ENCODE measurements at places on chromosomes 5 and 9.
A peak's percentile ranks its signal among the peaks of the same experiment; 100 is the strongest.

DNA sequence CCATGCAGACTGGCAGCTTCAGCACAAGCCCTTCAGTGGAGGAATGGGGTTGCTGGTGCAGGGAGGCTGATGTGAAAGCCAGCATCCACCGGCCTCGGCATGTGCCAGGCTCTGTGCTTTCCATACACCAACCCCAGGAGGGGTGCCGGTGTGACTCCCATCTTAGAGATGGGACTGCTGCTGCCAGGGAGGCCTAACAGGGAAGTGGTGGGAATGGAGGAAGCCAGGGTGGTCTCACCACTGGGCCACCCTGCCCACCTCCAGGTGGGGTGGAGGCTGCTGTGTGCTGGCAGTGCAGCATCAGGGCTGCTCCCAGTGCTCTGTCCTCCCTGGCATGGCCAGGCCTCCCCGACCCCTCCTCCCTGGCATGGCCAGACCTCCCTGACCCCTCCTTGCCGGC, 32.8 kb upstream of the PITX1 start:
- DNase-seq, result no peak

DNA sequence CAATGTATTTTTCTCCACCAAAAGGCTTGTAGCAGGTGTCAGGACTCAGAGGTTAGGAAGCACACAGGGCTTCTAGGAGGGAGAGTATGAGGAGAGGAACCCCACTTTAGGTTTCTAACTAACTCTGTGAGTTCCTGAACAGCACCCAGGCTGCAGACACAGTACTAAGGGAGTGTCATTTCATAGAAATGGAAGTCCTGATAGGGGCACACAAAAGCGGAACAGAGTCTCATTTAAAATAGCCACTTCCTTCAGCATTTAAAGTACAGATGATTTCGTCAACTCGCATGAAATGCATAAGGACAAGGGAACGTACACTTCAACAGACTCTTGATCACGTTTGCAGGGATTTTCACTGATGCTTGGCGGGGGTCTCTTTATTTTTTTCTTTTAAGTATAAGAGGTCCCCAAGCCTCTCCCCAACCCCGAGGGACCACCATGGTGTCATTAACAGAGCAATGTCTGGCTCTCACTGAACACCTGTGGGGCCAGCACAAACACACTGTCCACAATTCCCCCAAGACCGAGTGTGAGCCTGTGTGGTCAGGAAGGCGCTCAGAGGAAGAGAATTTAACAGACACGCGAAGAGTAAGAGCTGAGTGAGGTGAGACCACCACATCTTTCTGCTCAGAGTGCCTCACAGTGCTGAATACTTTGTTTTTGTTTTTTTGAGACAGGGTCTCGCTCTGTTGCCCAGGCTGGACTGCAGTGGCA, 82.3 kb downstream of the SECISBP2 start:
- no peak for DNase-seq

GRCh38 chr5:68367287-68367686, 151.7 kb downstream of the PIK3R1 start:
- peak; percentile 94 for DNase-seq

GRCh38 chr9:98332405-98332831, 77.0 kb upstream of the TBC1D2 start:
- no peak for DNase-seq

DNA sequence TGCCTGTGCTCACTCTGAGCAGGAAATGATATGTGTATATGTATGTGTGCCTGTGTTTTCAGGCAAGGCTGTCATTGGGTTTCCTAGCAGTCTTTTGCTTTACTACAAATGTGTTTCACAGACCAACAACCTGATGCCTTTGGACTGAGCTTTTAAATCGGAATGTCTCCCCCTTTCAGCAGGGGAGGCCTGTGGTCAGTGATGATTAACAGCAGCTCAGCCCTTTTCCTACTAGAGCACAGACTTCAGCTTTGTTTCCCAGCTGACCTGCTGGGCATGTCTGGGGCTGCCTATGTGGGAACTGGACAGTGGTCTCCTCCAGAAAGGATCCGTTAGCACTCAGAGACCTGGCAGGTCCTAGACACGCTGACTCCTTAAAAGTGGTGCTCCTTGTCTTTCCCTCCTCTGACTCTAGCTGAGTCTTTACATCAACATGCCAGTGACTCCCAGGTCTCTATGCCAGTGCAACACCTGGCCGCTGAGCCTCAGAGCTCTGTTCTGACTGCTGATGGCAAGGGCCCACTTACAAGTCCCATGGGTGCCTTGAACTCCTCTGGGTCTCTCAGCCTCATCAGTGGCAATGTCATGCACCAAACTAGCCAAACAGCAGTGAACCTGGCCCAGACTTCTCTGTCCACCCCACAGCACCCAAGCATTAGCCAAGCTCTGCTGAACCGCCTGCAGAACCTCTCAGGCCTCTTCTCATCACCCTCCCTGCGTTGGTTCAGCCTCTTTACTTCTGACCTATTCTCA, 7.7 kb downstream of the MACROH2A1 start:
- no peak for DNase-seq

DNA sequence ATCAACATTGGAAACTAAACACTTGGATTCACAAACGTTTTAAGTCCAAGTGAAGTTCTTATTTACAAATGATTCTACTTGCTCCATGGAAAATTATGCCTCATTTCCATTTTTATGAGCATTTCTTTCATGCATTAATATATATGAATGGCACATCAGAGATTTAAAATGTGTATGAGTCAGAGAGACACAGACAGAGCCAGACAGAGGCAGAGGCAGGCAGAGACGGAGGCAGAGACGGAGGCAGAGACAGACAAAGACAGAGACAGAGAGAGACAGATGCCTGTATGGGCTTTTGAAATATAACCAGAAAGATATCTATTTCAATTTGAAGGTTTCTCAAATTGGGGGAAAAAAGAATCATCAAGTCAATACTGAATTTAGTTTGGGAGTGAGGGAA, 649.0 kb downstream of the PTPRD start:
- DNase-seq, result no peak
